ENCODE measurements at places on chromosomes 5 and 9. TPM values are rescaled to one million over a fixed set of nuclear protein-coding genes. Genes with fewer than 3 reads are reported as not detected.

The CCDC183 gene
- 8.8 TPM for polyA plus RNA-seq

The URM1 gene
- polyA plus RNA-seq, result 66.0 TPM

The GFI1B gene
- not detected for polyA plus RNA-seq

The SHISAL2B gene
- polyA plus RNA-seq, result not detected

The LEAP2 gene
- polyA plus RNA-seq, result 1.6 TPM

The CDC20B gene
- 0.28 TPM for polyA plus RNA-seq

The TMEM8B gene
- 12.9 TPM for polyA plus RNA-seq

The NAIP gene
- 31.1 TPM for polyA plus RNA-seq

Data from neural cell (in vitro differentiated cells).